ENCODE measurements at places on chromosomes 16 and 17. TPM values are rescaled to one million over a fixed set of nuclear protein-coding genes. Genes with fewer than 3 reads are reported as not detected.

- DNase-seq: peak; percentile 56
Measured at GRCh38 chr16:13036600-13036999, 135.2 kb downstream of the SHISA9 start.

GRCh38 chr16:85750827-85751697 lies at the start of gene C16orf74:
Gene C16orf74, minus strand, starts transcription at chr16:85751096. Its CDS starts 15,879 bp downstream, at chr16:85735217.
- peak; percentile 65 for DNase-seq

GRCh38 chr17:81579821-81580321 lies 27.7 kb upstream of the FAAP100 start:
- no peak for DNase-seq

DNA sequence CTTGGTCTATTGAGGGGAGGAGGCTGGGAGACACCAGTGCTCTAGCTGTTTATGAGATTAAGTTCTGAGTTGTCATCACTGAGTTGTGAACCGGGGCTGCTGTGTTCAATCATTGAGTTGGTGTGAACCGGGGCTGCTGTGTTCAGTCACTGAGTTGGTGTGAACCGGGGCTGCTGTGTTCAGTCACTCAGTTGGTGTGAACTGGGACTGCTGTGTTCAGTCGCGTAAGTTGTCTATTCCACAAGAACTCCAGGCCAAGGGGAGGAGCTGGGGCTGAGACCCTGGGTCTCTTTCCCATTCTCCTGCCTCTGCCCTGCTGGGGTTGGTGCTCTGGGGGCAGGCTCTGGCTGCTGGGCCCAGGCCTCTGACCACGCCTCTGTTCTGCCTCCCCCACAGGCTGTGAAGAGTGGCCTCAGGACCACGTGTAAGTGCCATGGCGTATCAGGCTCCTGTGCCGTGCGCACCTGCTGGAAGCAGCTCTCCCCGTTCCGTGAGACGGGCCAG lies 24.5 kb downstream of the WNT9B start:
- no peak for DNase-seq

DNA sequence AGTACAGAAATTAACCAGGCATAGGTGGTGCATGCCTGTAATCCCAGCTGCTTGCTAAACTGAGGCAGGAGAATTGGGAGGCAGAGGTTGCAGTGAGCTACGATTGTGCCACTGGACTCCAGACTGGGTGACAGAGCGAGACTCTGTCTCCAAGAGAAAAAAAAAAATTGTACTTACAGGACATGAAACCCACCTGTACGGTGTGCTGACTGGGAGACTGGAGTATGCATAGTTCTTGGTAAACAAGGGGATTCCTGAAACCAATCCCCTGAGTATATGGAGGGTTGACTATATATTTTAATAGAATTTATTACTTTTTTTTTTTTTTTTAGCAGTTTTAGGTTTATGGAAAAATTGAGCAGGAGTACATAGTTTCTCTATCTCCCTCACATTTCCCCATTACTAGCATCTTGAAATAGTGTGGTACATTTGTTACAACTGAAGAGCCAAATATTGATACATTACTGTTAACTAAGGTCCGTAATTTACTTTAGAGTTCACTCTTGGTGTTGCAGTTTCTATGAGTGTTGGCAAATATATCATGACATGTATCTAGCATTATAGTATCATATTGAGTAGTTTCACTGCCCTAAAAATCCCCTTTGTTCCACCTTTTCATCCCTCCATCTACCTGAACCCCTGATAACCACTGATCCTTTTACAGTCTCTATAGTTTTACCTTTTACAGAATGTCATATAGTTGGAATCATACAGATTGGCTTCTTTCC lies 19.3 kb downstream of the TENT4B start:
- DNase-seq: no peak

DNA sequence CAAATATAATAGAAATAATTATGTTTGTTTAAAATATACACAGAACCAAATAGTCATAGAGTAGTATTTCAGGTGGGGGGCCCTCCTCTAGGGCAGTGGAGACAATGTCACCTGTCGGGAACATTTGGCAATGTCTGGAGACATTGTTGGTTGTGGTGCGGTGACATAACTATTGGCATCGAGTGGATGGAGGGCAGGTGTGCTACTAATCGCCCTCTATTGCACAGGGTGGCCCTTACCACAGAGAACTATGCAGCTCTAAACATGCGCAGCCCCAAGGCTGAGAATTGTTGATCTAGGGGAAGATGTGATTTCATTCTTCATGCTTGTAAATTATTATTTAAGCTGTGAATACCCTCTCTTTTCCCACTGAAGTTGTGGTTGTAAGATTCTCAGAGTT lies 594.0 kb downstream of the WWOX start:
- no peak for DNase-seq

GRCh38 chr16:28830531-28830930 lies 7.7 kb downstream of the ATXN2L start:
- DNase-seq: no peak

- no peak for DNase-seq
Measured at GRCh38 chr17:58532555-58532951, 18.1 kb upstream of the MTMR4 start.

- DNase-seq: no peak
Measured at GRCh38 chr16:86018487-86018886, 119.5 kb downstream of the IRF8 start.

DNA sequence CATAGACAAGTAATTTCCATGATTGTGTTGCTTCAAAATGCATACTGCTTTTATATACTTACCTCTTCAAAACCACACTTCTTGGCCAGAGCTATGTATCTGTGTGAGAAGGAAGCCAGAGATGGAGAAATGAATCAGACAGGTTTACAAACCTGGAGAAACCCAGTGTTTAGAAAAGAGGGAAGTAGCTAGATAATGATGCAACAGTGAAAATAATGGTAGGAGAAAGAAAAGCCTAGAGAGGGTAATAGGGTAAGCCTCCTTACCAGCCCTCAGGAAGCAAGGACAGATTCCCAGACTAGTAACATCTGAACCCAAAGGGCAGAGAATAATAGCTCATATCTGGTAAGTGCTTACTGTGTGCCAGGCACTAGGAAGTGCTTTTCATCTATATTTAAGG lies 250.3 kb upstream of the CDH11 start:
- DNase-seq: no peak

- no peak for DNase-seq
Measured at GRCh38 chr16:28189245-28189644, 22.5 kb downstream of the XPO6 start.

- DNase-seq: no peak
Measured at GRCh38 chr17:17818088-17818526, 18.7 kb downstream of the SREBF1 start.

DNA sequence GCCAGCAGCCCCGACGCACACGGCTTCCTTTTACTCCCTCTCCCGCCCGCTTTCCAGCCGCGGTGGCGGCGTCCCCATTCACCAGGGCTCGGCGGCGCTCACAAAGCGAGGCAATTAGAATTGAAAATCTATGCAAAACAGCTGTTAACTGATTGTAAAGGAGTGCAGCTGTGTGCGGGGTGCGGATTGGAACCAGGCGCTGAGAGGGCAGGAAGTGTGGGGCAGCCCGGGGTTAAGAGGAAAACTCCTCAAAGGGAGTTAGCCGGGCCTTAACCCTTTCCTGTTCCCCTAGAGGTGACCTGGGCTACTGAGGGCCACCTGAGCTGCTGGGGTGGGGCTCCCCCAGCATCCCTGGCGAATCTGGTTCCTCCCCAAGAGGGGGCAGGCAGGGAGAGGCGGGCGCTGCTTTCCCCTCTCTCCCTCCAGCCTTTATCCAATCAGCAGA lies 5.8 kb upstream of the GSE1 start:
- DNase-seq: no peak

GRCh38 chr17:74633326-74633725 lies 9.8 kb upstream of the CD300E start:
- no peak for DNase-seq

DNA sequence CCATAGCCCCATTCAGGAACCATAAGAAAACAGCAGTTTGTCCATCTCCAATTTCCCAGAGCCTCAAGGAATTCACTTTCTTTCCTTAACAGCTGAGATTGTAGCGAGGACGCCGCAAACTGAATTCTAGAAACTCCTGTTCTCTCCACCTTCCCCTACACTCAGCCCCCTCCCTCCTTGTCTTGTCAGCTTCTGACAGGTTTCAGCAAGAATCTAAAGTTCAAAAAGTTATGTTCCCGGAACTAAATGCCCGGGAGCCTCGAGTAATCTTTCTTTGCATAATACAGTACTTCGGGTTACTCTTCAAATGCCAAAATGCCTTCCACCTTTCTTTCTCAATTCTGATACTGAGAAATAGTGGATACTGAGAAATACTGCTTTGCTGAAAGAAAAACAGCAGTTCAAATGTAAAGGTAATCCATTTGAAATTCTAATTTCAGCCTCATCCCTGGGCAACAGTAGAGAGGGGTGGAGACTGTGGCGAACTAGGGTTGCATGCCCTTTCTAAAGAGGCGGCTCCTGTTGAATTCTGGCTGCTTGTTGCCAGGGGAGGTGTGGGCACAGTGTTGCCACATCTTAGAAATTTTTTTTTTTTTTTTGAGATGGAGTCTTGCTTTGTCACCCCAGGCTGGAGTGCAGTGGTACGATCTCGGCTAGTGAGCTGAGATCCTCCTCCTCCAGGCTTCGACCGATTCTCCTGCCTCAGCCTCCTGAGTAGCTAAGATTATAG lies 63.5 kb upstream of the USP7 start:
- no peak for DNase-seq

DNA sequence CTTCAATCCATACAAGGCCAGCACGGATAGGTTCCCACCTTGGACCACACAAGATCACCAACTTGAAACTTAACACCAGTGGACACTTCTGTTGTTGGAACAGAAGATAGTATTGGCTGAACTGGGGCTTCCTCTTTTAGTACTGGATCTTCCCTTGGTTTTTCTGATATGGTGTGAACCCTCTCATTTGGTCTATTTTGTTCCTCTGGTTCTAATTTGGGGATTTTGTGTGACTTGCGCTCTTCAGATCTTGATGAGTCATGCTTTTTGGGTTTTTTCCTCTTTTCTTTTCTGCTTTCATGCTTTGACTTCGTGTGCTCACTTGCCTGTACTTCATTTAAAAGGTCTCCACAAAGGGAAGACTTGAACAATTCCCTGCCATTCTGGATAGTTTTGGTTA lies 39.0 kb downstream of the SOST start:
- no peak for DNase-seq

GRCh38 chr17:19022747-19023146 lies 18.2 kb upstream of the FAM83G start:
- DNase-seq: no peak

DNA sequence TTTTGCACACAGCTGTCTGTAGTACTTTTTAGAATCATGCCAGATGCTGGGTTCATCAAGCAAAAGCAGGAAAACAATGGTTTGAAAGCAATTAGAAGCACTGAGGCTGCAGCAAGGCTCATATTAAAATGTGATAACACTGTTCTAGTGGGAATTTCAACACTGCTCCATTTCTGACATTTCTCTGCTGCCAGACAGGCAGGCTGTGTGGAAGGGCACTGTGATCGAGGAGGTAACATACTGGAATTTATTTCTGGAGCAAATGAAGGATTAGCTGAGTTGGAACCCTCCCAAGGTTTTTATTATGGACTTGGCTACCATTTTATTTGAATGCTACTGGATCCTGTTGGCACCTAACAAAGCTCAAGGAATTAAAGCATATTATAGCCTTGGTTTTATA lies 66.9 kb downstream of the SKAP1 start:
- DNase-seq: no peak

DNA sequence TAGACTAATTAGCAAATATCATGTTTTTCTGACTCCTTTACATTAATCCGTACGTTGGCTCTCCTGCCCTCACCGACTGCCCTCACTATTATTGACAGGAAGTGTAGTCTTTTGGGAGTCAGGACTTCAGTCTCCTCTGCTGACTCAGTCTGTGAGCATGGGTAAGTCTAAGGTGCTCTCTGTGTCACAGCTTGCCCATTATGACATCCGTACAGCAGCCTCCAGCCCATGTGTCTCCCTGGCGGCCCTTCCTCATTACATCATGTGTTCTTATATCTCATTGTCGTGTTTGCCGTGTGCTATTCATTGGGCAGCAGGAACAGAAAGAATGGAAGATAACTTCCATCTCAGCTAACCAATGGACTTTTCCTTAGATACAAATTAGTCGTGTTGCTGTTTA lies 77.5 kb downstream of the MRTFB start:
- DNase-seq: peak; percentile 23

- no peak for DNase-seq
Measured at GRCh38 chr16:83954577-83955016, 1.6 kb downstream of the OSGIN1 start.

GRCh38 chr17:27834571-27834970 lies 34.2 kb upstream of the NOS2 start:
- DNase-seq: no peak

- no peak for DNase-seq
Measured at GRCh38 chr16:53785044-53785443, 81.1 kb downstream of the FTO start.

DNA sequence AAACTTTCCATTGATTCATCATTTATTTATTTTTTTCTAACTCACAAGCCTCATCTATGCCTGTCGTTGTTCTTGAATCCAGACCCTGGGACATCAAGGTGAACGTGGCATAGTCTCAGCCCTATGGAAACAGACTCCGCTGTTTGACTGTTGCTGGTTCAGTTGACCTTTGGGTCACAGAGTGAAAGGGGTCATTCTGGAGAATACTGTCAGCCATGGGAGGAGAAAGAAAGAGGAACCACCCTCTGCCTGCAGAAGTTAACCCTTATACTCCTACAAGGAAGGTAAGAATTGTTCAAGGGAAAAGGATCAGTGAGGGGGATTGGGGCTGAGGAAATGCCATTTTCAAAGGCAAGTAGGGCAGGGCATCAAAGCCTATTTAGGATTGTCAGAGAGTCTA lies 387.6 kb upstream of the MAF start:
- no peak for DNase-seq

Gene KRTAP3-2
- not detected for total RNA-seq

Gene SPECC1
- 1.0 TPM for total RNA-seq

Gene PRSS33
- not detected for total RNA-seq

Gene RND2
- total RNA-seq: 0.13 TPM

Gene CALB2
- total RNA-seq: not detected

Gene ABCC12
- not detected for total RNA-seq

Gene PIRT
- not detected for total RNA-seq

Gene HBA1
- not detected for total RNA-seq

Gene SMIM22
- total RNA-seq: not detected

Gene TP53TG3F
- total RNA-seq: not detected

Gene FBXO39
- 34.6 TPM for total RNA-seq

Gene EVPL
- under 0.01 TPM for total RNA-seq

Gene SHCBP1
- total RNA-seq: 16.8 TPM

Gene PRSS21
- total RNA-seq: 0.89 TPM

Gene OR2C1
- total RNA-seq: not detected

Gene CIITA
- total RNA-seq: under 0.01 TPM

Data from dermis microvascular lymphatic vessel endothelial cell (primary cell).